ENCODE measurements at places on chromosomes 1 and 21.

- peak; percentile 99 for DNase-seq
These were observed 34.9 kb upstream of the RUNX3 start for GRCh38 chr1:24964811-24965570.

- DNase-seq: no peak
These were observed 22.4 kb downstream of the ARHGEF19 start for GRCh38 chr1:16189921-16190621.

- no peak for DNase-seq
These were observed 678.4 kb upstream of the ADAMTS5 start for GRCh38 chr21:27645285-27645684.

DNA sequence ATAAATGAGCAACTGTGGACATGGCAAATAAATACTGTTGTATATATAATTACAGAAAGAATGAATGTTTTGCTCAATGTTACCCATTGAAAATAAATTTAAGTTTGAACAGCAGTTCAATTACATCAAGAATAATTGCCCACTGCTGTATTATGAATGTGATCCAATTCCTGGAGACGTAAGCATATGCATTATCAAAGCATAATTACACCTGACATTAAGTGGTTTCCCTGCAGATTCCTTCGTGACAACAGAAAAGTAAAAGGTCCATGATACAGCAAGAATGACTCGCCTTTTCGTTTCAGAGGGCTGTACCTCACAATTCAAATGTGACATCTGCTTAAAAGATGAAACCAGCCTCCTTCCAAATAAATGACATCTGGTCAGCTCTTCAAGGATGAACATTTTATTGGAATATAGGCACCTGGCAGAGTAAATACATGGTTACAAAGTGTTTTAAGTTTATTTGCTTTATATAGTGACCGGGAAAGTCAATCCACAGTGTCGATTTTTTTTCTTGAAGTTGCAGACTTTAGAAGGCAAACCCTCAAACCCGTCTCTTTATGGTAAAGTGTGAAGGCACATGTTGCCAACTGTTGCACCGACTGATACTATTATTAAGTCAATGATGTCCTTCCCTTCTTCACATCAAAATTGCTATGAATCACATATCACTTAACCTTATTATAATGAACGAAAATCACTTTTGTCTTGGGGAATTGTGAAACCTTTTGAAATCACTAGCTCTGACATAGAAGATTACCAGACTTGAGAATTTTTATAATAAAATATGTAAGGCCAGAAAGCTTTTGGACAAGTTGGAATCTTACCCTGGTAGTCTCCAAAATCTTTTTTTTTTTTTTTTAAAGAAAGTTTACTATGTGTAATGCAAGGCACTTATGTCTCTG lies 36.2 kb upstream of the EDEM3 start:
- DNase-seq: no peak

GRCh38 chr21:34688145-34688544 lies 19.4 kb downstream of the CLIC6 start:
- DNase-seq: no peak

DNA sequence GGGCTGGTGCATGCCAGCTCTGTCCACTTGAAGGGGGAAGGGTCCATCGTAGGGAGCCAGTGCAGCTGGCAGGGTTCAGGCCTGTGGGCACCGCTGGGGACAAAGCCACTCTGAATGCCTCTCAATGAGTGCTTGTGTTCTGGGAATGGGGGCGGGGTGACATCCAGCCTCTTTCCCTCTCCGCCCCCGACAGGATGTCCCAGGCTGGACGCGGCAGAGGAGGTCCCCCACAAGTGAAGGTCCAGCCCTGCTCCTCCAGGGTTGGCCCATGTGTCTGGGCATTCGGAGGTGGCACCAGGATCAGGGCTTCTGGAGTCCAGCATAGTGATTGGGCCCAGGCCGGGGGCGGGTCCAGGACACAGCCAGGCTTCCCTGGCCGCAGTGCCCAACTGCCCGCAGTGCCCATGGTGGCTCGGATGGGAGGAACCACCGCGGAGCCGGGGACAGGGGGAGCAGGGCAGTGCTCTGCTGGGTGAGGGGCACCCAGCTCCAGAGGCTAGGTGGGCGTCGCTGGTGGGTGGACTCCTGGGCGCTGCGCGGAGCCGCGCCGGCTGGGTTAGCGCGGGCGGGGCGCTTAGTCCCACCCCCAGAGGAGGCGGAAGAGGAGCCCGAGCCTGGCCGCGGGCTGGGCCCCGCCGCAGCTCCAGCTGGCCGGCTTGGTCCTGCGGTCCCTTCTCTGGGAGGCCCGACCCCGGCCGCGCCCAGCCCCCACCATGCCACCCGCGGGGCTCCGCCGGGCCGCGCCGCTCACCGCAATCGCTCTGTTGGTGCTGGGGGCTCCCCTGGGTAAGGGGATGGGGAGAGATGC lies at the start of gene SHISA4:
SHISA4 (plus strand) TSS at position 617 of the 808 bp plus-strand sequence; CDS start at position 714, 97 bp downstream.
- DNase-seq: no peak

GRCh38 chr1:230923176-230923575 lies 54.9 kb upstream of the C1orf198 start:
- no peak for DNase-seq

DNA sequence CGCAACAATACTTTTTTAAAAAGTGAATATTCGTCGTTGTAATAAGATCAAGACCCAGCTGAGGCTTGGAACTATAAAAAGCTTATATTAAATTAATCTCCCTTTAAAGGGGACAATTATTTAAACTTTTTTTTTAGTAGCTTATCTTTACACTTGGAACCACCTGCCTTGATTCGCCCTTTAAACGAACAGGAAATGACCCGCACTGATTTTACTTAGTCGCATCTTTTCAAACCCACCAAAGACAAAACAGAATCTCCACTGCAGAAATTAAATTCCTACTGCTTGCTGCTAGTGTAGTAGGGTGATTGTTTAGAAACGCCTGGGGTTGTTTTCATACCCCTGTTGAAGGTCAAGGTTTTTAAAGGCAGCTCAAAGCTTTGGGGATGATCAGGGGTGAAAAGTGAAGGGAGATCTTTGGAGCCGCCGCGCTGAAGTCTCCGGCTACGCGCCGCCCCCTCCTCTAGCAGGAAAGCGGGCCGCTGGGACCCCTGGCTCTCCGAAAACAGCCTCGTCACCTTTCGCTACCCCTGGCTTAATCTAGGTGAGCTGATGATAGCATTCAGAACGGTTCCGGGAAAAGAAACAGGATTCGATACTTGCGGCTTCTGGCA lies 163.4 kb downstream of the RUNX1 start:
- no peak for DNase-seq

GRCh38 chr1:181062836-181063428 lies 25.6 kb upstream of the IER5 start:
- peak; percentile 45 for DNase-seq

DNA sequence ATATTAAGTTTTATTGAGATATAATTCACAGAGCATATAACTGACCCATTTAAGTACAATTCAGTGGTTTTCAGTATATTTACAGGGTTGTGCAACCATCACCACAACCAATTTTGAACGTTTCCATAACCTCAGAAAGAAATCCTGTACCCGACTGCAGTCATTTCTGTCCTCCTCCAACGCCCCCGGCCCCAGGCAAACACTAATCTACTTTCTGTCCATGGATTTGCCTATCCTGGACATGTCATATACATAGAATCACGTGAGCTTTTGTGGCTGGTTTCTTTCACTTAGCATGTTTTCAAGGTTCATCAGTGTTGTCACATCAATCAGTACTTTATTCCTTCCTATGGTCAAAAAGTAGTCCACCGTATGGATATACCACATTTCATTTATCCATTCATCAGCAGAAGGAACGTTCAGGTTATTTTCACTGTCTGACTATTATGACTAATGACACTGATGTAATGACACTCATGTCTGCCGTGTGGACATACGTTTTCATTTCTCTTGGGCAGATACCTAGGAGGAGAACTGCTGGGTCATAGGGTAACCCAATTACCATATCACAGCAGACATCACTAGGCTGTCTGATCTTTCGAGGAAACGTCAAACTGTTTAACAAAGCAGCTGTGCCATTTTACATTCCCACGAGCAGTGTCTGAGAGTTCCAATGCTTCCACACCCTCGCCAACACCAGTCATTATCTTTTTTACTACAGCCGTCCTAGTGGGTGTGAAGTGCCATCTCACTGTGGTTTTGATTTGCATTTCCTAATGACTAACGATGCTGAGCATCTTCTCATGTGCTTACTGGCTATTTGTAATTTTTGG lies 30.8 kb downstream of the MRPL37 start:
- peak; percentile 61 for DNase-seq

GRCh38 chr1:67137307-67137753 lies 2.6 kb upstream of the C1orf141 start:
- DNase-seq: no peak
